Renal cortical epithelial cell (primary cell): ENCODE measurements at places on chromosomes 2 and 18. TPM values are rescaled to one million over a fixed set of nuclear protein-coding genes. Genes with fewer than 3 reads are reported as not detected.

DNA sequence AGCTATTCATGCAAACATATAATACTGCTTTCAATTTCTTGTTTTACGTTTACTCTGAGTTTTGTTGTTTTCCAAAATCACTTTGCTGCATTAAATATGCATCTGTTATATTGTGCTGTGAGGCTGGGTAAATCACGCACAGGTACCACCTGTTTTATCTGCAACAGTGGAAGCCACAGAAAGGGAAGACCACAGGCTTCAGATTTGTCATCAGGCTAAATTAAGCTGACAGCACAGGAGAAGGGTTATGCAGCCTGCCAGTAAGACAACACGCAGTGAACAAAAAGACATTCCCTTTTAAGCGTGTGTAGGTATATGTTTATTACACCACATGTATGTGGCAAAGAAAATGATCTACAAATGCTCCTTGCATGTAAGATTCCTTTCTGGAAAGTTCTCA, 38.2 kb downstream of the ZNF516 start:
- DNase-seq: no peak

GRCh38 chr2:37586663-37587317, 84.7 kb downstream of the CDC42EP3 start:
- peak; percentile 22 for DNase-seq

Gene UGT1A5
- 0.35 and 3.8 TPM in 2 replicates for total RNA-seq

Gene POLR1A
- 17.4 and 40.4 TPM in 2 replicates for total RNA-seq

Gene COL4A3
- 1.7 and 30.8 TPM in 2 replicates for total RNA-seq
